ENCODE measurements at places on chromosomes 5 and 9.

DNA sequence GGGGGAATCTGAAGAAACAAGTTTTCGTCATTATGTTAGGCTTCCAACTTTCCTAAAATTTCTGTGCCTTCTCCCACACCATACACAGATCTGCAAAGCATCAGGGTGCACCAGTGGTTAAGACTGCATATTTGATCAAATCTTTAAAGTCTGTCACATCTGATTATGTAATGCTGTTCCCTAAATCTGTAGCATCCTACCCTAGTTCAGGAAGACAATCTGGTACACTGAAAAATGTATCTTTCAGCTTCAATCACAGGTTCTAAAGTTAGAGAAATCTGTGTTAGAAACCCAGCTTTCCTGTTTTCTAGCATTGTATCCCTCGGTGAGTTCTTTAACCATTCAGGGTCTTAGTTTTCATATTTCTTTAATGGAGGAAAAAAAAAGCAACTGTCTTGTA, 3.9 kb downstream of the SSBP2 start:
- DNase-seq: no peak

- no peak for DNase-seq
Observed at GRCh38 chr5:179716286-179716685, 16.3 kb upstream of the MAML1 start.

GRCh38 chr5:133432956-133433532, 179.3 kb downstream of the FSTL4 start:
- no peak for DNase-seq

DNA sequence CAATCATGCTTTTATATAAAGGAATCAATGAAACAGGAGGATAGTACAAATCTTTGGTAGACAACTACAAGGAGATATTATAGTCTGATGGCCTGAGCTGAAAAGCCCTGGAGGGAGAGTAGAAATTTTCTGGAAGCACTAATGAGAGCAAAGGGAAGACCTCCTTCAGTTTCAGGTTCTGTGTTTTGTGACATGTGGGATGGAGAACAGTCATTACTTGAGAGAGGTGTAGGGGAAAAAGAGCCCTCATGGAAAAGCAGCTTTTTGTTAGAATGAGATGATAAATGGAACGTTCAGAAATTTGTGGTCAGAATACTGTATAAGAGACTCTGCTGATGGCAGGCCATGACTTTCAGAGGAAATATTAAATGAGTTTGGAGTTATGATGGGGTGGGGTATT, 360.6 kb upstream of the MEF2C start:
- DNase-seq: no peak
